ENCODE measurements at places on chromosomes 4 and X. TPM values are rescaled to one million over a fixed set of nuclear protein-coding genes. Genes with fewer than 3 reads are reported as not detected.

GRCh38 chr4:40969501-40969900 is 219.7 kb downstream of the NSUN7 start:
- no peak for DNase-seq

GRCh38 chr4:87108142-87108546 is 112.3 kb downstream of the KLHL8 start:
- DNase-seq: peak; percentile 46

DNA sequence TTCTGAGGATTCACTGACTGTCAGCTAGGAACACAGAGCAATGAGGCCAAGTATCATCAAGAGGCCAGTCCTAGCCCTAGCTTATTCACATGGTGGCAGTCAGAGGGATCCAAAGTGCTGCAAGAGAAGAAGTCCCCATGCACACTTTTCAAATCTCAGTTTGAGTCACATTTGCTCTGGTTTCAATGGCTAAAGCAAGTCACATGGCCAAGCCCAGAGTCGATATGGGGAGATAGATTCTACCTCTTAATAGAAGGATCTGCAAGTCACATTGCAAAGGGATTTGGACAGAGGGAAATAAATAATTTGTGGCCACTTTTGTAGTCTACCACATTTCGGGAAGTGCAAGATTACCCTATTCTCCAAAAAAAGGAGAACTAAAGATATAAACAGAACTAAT is 3.7 kb upstream of the LCORL start:
- no peak for DNase-seq

GRCh38 chrX:49876750-49877149 is 2.5 kb upstream of the USP27X start:
- no peak for DNase-seq

GRCh38 chr4:113921089-113921794 is 58.2 kb downstream of the ARSJ start:
- no peak for DNase-seq

- DNase-seq: peak; percentile 22
These were observed 18.0 kb upstream of the CYP2U1 start for GRCh38 chr4:107913283-107913899.

DNA sequence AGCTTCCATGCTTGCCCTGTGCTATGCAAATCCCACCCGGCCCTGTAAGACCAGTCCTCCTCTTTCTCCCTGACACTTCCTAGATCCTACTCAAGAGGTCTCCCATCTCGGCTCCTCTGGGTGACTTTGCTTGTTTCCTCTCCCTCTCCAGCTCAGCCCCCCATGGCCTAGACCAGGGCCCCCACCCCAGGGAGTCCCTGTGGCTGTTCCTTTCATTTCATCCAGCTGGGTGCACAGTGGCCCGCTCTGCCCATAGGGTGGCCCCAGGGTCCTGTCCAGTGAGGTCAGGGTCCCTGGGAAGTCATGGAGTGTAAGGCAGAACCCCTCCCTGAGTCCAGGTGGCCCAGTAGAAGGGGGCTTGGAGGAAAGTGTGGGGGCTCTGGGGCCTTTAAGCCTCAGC is 52.3 kb upstream of the NKX1-1 start:
- DNase-seq: no peak

DNA sequence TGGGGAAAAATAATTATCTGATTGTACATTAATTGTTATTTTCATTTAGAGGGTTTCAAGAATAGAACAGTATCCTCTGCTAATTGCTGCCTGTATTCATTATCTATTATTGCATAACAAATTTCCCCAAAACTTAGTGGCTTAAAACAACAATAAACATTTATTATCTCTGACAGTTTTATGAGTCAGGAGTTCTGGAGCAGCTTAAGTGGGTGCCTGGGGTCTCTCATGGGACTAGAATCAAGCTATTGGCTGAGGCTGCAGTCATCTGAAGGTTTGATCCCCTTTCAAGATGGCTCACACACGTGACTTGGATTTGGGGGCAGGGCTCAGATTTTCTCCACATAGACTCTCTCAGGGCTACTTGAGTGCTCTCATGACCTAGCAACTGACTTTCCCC is 98.1 kb upstream of the JADE1 start:
- DNase-seq: no peak

DNA sequence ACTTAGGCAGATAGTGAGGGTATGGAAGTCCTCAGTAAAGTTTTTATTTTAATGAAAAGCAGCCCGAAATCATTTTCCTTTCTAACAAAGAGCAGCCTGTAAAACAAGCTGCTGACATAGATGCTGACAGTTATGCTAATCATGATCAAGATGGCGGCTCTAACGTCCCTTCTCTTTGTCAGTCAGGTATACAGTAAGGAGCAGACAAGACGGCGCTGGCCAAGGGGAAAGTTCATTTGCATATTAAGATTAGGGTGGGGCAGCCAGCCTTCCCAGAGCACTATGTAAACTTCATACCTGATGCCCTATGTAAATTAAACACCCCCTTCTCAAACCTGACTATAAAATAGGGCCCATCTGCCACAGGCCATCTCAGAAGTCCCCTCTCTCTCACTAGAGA is 76.9 kb downstream of the MAGEB10 start:
- no peak for DNase-seq

- DNase-seq: no peak
These were observed 185.3 kb downstream of the CCNG2 start for GRCh38 chr4:77342170-77342810.

DNA sequence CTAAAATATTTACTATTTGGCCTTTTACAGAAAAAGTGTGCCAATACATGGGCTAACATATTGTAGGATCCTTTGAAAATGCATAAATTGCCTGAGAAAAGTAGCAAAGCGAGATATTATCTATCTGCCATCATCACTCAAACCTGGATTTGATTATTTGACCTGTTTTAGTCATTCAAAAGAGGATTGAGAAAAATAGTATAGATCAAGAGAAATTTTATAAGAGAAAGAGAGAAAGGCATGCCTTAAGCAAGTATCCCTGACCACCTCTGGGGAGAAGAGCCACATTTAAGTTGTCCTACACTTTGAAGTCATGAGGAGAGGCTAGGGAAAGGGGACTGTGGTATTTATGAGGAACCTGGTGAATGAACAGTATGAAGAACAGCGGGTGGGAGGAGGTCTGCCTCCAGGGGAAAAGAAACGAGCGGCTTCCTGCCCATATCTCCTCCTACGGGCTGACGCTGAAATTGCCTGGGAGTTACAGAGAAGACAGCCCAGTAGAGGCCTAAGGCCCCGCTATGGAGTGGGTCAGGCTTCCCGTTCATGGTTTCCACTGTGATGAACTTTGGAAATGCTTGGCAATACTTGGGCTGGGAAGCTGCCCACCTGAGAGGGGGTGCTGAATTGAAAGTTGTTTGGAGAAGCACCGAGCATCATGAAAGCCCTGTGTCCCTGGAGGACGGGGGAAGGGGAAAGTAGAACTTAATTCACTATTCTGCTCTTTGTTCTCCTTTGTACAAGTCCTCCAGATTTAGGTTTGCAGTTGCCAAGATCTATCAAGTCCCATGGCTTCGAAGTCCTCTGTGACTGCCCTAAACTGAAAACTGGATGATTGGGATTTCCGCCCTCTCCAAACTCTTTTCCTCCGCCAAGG is 106.9 kb upstream of the ACSL4 start:
- peak; percentile 24 for DNase-seq

The CYBB gene
- 32.4 TPM for total RNA-seq

Data from uterus (tissue), 4 donors.